ENCODE measurements at places on chromosomes 16 and 17.
A peak's percentile ranks its signal among the peaks of the same experiment; 100 is the strongest.

- no peak for DNase-seq
Observed at GRCh38 chr16:53297477-53297876, 136.8 kb upstream of the RBL2 start.

DNA sequence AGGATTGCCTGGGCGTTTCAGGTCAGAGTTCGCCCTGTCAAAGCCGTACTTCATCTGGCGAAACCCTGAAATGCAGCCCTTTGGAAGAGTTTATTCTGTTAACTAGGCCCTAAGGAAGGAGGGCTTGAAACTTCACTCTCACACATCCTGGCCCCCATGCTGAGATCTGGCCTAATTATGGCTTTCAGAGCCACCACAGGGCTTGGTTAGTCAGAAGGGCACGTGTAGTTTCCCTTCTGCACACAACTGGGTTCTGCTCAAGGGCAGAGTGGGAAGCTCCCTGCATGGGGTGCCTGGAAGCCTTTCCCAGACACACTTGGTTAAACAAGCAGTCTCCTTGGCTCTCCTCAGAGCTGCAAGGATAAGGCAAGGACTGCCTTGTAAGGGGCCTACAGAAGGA is 397.3 kb downstream of the SHISA9 start:
- DNase-seq = no peak

DNA sequence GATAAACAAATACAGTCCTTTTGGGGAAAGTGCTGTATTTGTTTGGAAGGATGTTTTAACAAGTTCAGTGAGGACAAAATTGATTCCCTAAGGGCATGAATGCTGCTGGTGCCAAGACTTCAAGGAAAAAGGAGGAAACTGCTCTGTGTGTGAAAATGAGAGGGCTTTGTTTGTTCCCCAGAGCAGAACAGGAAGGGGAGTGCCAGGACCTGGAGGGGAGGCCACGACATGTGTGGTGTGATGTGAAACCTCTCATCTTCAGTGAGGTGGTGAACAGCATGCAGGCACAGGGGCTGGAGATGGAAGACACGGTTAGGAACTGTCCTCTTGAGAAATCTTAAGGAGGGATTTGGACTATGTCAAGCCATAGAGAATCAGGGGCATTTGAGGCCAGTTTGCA is 46.6 kb upstream of the GRIN2A start:
- DNase-seq = peak; percentile 8

- DNase-seq = no peak
Observed at GRCh38 chr17:64780096-64781013, 118.2 kb upstream of the SMURF2 start.

DNA sequence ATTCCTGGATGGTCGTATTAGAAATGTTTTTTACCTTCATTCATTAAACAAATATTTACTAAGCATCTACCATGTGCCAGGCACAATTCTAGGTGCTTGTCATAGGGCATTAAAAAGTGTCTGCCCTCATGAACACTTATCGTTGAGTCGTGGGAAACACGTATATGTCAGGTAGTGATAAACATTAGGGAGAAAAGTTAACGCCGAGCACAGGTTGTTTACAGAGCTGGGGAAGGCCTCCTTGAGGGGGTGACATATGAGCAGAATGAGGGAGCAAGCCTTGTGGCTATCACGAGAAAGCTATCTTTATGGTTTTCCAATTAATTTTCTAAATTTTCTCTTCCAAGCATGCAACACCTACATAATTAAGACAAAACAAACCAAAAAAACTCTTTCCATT is 985 bp upstream of the ZNF213 start:
- DNase-seq = no peak

DNA sequence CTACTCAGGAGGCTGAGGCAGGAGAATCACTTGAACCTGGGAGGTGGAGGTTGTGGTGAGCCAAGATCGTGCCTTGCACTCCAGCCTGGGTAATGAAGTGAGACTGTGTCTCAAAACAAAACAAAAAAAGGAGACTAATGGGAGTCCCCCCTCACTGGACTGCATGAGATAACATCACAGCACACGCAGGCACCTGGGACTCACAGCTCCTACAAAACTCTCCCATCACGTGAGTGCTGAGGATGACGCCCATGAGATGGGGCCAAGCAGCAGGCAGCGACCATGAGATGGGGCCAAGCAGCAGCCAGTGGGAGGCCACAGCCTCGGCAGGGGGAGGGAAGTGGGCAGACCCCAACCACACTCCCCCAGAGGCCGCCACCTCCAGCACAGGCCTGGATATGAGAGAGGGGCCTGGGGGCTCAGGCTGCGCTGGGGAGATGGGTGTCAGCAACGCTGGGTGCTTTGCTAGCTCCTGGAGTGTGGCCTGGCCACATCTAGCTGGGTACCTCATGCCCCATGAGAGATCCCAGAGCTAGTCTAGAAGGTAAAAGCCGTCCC is 15.4 kb downstream of the DNAAF8 start:
- DNase-seq = no peak

- DNase-seq = no peak
Observed at GRCh38 chr16:85312642-85313525, 200.6 kb upstream of the CIBAR2 start.

DNA sequence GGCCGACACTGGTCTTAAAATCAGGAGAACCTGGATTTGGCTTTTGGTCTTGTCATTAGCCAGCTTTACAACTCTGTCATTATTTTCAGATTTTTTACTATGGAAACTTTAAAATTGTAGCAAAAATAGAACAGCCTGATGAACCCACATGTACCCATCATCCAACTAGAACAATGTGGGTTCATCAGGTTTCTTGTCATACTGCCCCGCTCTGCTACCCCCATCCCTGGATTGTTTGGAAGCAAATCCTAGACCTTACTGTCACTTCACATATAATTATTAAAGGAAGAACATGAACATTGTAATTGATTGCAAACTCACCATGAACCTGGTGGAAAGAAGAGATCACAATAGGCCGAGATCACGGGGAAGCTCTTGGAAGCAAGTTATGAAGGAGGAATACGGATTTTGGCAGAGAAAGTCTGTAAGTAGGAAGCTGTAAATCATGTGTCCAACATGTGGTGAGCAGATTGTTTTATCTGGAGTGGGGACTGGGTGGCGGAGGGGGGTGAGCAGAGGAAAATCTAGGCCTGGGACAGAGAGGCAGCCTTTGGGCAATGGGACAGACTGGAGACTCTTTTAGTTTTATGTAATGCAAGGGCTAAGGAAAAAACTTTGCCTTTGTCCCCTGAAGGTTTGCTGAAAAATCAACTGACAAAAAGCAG is 67.0 kb downstream of the PITPNC1 start:
- DNase-seq = no peak

GRCh38 chr17:45016237-45016636 is 35.2 kb downstream of the DCAKD start:
- DNase-seq = no peak

- DNase-seq = no peak
Observed at GRCh38 chr17:63474174-63474573, 2.7 kb upstream of the ACE start.

GRCh38 chr16:79452671-79453070 is 147.9 kb downstream of the MAF start:
- no peak for DNase-seq

DNA sequence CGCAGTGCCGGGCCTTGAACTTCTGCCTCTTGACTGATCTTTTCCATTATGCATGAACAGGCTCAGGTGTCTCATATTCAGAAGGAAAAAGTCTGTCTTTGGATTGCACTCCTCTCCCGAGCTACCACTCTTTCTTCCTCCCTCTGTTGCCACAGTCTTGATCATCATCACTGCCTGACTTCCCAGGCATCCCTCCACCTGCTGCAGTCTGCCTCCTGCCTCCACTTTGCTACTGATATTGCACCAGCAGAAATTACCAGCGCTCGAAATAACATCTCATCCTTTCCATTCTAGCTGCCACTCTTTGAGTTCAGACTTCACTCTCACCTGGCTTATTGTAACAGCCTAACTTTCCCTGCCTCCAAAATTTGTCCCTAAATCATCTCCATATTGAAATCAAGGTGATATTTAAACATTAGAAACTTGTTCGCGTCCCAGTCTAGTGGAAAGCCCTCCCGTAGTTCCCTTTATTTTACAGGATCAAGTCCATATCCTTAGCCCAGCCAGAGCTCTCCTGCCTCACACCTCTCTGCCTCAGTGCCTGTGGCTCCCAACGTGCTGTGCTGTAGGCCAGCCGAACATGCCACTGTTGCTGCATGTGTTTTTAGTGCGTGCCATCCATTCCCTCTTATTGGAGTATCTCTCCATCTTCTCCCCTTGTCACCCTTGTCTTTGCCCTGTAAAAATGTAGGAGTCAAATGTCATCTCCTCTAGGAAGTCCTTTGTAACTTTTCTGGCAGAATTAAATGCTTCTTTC is 39.9 kb downstream of the NUP88 start:
- DNase-seq = no peak
